Left colon (tissue), 2 donors: ENCODE measurements at places on chromosomes 4 and X.

DNA sequence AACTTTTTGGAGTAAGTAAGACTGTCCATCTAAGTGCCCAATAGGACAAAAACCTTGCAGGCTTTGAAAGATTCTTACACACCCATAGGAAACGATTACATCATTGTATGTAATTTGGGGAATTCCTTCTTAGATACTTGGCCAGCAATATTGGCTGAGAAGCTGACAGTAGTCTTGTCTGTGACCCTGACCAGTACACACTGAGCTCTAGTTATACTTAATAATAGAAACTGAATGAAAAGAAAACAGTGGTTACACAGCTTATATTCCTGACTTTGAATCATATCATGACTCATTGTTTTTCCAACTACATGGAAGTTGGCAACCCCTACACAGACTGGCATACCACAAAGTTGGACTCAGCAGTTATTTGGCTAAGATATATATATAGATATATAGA lies 7.1 kb upstream of the TLR2 start:
- no peak for DNase-seq

- DNase-seq: no peak
Observed at GRCh38 chr4:38204339-38205035, 244.3 kb downstream of the PTTG2 start.

DNA sequence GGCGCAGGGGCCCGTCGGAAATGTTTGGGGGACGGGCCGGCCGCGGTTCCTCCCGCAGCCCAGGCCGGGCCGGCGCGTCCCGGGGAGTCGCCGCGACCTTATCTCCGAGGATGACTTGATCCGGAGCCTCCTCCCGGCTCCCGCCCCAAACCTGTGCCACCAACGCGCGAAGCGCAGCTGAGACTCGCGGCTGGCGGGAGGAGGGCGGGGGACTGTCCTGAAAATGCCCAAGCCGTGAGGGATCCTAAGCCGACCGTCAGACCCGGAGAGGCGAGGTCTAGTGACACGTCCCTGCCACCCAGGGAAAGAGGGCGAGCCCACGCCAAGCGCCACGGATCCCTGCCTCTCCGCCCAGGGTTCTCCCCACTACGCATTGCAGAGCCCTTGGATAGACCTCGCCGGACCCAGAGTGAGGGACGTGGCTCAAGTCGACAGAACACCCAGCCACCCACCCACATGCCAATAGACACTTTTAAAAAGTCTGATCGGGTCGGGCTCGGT lies 26.9 kb downstream of the UTP14A start:
- DNase-seq: peak; percentile 47

GRCh38 chr4:124934916-124935315 lies 222.4 kb upstream of the ANKRD50 start:
- no peak for DNase-seq

DNA sequence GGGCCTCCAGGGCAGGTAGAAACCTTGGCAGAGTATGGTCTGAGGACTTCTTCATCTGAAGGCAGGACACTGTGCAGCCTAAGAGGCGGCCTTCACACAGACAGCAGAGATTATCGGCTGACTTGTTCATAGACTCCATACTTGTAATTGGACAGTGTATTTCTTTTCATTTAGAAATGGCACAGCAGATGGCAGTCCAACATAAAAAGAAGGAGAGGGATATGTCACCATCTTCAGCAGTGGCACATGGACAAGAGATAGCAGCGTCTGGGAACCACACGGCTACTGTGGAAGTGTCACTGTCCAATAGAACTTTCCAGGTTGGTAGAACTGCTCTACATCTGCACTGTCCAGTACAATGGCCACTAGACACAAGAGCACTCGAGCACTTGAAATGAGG lies 21.7 kb upstream of the GEMIN8 start:
- DNase-seq: peak; percentile 13
